ENCODE measurements at places on chromosomes 12 and 14. TPM values are rescaled to one million over a fixed set of nuclear protein-coding genes. Genes with fewer than 3 reads are reported as not detected.

GRCh38 chr14:104342435-104343293, 204.3 kb downstream of the KIF26A start:
- H3K4me1 ChIP-seq = peaks cover 6% of the 10 kb centered on the region
- H3K4me3 ChIP-seq = no peak overlapping the region
- H3K27me3 ChIP-seq = no peaks in the 10 kb centered on the region
- DNase-seq = peak; percentile 9
- no peaks in the 10 kb centered on the region for H3K36me3 ChIP-seq

GRCh38 chr12:130320536-130320935, 17.2 kb upstream of the PIWIL1 start:
- no peaks in the 10 kb centered on the region for H3K4me1 ChIP-seq
- no peak overlapping the region for H3K4me3 ChIP-seq
- no peaks in the 10 kb centered on the region for H3K27me3 ChIP-seq
- no peak overlapping the region for H3K27ac ChIP-seq

DNA sequence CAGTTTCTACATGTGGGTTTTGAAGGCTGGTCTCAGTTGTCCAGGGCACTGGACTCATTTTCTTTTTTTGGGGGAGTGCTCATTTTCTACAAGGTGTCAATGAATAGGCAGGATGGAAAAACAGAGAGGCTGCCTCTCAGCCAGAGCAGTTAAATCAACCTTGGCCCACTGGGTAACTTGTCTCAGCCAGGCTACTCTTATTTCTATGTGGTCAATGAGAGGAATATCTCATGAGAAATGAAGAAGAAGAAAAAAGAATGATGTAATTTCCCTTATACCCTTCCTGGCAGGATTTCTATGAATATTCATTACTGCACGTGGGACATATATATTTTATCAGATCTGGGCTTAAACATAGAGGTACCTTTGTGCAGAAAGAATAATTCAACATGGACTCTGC, 155.2 kb upstream of the E2F7 start:
- H3K4me3 ChIP-seq = no peak overlapping the region
- H3K36me3 ChIP-seq = no peaks in the 10 kb centered on the region
- DNase-seq = no peak
- H3K4me1 ChIP-seq = no peaks in the 10 kb centered on the region
- no peaks in the 10 kb centered on the region for H3K27me3 ChIP-seq

- DNase-seq = no peak
- H3K36me3 ChIP-seq = no peaks in the 10 kb centered on the region
- no peak overlapping the region for H3K4me3 ChIP-seq
These were observed 38.4 kb upstream of the DDX11 start for GRCh38 chr12:31035226-31035625.

DNA sequence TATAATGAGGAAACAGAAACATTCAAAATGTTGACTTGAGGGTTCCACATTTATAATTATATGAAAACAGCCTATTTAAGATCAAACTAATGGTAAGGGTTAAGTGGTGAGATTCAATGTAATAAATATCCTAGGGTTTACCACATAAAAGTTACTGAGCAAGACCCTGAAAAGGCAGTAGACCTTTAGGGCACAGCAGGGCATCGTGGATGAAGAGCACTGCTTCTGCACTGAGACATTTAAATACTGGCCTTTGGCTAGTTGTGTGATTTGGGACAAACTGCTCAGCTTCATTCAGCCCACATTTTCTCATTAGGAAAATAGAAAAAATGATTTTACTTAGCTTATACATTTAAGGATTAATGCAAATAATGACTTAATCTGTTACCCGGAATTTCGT, 42.0 kb downstream of the CNTN1 start:
- no peak overlapping the region for H3K27ac ChIP-seq
- no peaks in the 10 kb centered on the region for H3K27me3 ChIP-seq
- no peaks in the 10 kb centered on the region for H3K36me3 ChIP-seq
- no peak overlapping the region for H3K4me3 ChIP-seq
- H3K4me1 ChIP-seq = no peaks in the 10 kb centered on the region
- DNase-seq = no peak

GRCh38 chr14:76133103-76133502, 18.6 kb upstream of the GPATCH2L start:
- DNase-seq = no peak
- H3K27ac ChIP-seq = no peak overlapping the region
- H3K27me3 ChIP-seq = no peaks in the 10 kb centered on the region
- no peaks in the 10 kb centered on the region for H3K36me3 ChIP-seq
- H3K4me3 ChIP-seq = no peak overlapping the region

DNA sequence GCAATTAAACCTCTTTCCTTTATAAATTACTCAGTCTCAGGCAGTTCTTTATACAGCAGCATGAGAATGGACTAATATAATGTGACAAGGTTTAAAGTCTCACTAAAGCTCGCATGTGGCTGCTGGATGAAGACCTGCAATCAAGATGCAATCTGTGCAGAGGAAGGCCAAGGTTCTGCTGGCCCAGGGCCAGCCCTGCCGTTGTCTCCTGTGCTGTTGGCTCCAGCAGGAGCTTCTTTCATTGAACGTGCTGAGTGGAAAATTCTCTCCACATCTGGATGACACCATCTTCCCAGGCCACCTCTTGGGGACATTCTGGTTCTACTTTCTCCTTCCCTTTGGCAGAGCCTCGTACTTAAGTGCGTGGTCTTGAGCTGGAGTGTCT, 742.2 kb downstream of the VRK1 start:
- H3K36me3 ChIP-seq = no peaks in the 10 kb centered on the region
- H3K4me1 ChIP-seq = no peaks in the 10 kb centered on the region
- H3K4me3 ChIP-seq = no peak overlapping the region
- no peak overlapping the region for H3K27ac ChIP-seq
- H3K27me3 ChIP-seq = no peaks in the 10 kb centered on the region
- DNase-seq = no peak

SVOP gene
- not detected for total RNA-seq

TESPA1 gene
- 10.5 TPM for total RNA-seq

MANSC4 gene
- not detected for total RNA-seq

GCN1 gene
- 81.0 TPM for total RNA-seq

PTPRB gene
- 84.0 TPM for total RNA-seq

All from upper lobe of left lung (tissue), 6 donors.